Fibroblast of pulmonary artery (primary cell): ENCODE measurements at places on chromosomes 1 and 21.
A peak's percentile ranks its signal among the peaks of the same experiment; 100 is the strongest.

DNA sequence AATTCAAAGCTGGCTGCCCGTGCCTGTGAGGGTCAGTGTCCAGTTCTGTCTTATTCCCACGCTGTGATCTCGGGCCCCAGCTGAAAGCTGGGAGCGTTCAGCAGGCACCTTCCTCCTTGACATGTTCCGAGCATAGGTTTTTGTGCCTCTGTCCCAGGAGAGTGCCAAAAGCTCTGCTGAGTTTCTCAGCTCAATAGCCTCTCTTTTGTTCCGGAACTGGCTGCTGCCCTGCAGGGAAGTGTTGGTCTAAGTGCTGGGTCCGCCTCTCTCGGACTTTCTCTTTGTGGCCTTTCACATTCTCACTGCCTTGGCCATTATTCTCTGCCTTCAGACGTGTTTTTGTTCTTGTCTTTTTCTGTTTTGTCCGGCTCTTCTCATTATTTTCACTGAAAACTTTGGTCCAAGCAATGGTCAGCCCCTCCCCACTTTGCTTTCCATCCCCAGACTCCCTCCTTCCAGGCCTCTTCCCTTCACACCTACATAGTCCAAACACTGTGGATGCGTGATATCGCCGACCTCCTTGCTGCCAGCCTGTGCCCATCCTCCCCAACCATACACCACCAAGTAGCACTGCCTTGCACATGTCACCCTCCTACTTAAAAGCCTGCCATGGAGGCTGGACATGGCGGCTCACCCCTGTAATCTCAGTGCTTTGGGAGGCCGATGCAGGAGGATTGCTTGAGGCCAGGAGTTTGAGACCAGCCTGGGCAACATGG is 233.8 kb downstream of the RHOU start:
- no peak for DNase-seq

DNA sequence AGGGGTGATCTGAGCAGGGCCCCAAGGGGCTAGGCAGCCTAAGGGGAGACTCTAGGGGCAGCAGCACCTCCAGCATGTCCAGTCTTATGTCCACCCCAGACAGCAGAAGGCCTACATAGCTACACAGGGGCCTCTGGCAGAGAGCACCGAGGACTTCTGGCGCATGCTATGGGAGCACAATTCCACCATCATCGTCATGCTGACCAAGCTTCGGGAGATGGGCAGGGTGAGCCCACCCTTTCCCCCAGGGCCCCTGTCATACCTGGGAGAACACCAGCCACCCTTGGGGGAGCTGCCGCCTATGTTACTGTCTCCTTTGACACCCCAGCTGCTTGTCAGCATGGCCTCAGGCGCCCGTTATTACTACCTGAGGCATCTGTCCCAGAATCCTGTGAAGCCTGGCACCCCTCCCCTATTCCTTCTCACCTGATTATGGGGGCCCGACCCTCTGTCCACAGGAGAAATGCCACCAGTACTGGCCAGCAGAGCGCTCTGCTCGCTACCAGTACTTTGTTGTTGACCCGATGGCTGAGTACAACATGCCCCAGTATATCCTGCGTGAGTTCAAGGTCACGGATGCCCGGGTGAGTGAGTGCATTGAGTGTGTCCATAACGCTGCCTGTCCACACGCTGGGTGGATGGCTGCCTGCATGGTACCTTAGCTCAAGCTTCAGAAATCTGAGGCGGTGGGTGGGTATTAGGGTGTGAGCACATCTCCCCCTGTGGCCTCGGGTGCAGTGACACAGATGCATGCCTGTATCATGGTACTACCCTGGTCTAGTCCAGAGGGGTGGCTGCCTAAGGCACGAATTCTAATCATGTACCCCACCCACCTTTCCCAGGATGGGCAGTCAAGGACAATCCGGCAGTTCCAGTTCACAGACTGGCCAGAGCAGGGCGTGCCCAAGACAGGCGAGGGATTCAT is 29.7 kb upstream of the KDM4A start:
- no peak for DNase-seq

DNA sequence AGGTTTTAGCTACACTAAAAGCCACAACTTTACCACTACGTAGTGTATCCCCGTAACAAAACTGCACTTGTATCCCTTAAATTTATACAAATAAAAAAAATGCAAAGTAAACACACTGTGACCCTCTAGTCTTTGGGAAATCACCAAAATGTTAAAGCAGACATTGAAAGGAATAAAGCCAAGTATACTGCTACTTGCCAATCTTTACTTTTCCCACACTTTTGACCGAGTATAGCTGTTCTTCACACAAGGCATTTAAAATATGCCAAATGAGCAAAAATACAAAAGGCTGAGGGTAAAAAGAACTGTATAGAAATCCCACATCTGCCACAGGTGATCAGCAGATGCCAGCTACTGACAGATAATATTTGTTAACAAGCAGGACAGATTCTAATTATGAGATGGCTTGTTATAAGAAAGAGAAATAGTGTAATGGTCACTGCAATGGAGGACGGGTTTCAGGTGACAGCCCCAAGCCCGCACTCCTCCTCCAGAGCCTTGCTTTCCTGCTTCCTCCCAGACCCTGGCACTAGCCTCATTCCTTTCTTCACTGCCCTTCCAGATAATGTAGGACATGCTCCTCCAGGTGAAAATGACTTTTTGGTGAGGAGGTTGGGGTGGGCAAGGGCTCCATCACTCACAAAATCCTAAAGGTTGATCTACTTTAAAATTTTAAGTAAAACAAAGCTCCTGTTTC is 18.1 kb downstream of the KCNT2 start:
- no peak for DNase-seq

DNA sequence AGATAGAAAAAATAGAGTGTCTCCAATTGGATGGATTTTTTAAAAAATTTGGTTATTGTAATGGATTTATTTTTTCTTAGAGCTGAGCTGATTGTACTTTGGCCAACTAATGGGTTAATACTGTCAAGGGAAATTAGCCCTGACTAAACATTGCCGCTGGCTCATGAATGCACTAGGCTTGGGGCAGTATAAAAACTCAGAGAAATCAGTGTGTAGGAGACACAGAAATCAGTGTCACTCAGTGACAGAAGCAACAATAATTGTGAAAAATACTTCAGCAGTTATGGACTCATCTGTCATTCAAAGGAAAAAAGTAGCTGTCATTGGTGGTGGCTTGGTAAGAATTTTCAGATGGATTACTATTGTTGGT is at the start of gene KMO:
TSS of gene KMO (plus strand) at position 217 of the 370 bp plus-strand sequence. CDS start at position 284, 67 bp downstream.
- DNase-seq: peak; percentile 17

GRCh38 chr1:147556643-147557042 is 15.3 kb downstream of the BCL9 start:
- no peak for DNase-seq

- DNase-seq: peak; percentile 48
Observed at GRCh38 chr1:177355575-177355974, 184.8 kb downstream of the BRINP2 start.

GRCh38 chr21:34514576-34515115 is 2.6 kb upstream of the KCNE1 start:
- DNase-seq: no peak

- DNase-seq: peak; percentile 85
Observed at GRCh38 chr1:204544321-204544720, 28.1 kb downstream of the MDM4 start.

GRCh38 chr1:202798260-202798659 is 10.0 kb downstream of the KDM5B start:
- DNase-seq: no peak

DNA sequence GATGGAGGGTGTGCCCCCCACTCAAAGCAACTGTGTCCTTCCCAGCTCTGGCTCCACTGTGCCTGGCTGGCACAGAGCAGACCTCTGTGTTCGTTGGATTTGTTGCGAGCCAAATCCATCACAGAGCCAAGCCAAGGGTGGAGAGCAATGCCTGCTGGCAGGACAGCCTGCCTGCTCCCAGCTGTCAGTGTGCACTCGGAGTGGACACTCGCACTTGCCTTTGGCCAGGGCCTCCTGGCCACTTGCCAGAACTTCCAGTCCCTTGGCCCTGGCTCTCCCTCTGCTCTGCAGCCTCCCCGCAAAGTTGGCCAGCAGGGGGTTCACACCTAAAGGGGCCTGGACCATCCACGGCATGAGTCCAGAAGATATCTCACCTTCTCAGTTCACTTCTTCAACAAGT is 16.4 kb downstream of the HEYL start:
- DNase-seq: no peak

GRCh38 chr1:232594768-232595698 is 34.9 kb downstream of the SIPA1L2 start:
- no peak for DNase-seq

DNA sequence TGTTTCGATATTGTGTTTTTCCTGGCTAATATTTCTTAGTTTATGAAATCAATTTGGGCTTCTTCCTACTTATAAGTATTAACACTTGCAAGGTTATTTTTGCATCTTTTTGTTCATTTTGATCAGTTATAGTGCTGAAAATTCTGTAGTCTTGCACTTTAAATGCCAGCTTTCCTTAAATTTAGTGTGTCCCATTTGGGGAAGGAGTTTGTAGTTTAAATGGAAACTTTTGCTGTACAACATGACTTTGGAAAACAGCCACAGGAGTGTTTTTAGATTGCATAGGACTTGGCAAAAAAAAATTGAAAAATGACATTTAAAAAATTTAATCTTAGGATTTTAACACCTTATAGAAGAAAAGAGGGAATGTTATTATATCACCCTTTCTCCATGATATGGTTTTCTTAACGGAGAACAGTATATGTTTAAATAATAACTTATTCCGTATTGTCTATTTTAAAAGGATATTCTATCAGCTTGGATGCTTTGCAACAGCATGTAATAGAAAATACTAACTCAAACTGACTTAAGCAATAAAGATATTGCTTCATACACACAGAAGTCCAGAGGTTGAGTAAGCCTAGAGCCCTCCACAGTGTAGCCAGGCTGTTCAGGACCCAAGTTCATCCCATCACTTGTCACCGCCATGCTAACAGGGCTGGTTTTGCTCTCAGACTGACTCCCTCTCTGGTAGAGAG is 53.8 kb downstream of the LYPLAL1 start:
- DNase-seq: peak; percentile 59

GRCh38 chr1:48676376-48676775 is 100.3 kb downstream of the BEND5 start:
- no peak for DNase-seq

- DNase-seq: no peak
Observed at GRCh38 chr1:183937611-183938010, 99.9 kb downstream of the COLGALT2 start.

- no peak for DNase-seq
Observed at GRCh38 chr1:32623775-32624174, 26.6 kb downstream of the ZBTB8OS start.

DNA sequence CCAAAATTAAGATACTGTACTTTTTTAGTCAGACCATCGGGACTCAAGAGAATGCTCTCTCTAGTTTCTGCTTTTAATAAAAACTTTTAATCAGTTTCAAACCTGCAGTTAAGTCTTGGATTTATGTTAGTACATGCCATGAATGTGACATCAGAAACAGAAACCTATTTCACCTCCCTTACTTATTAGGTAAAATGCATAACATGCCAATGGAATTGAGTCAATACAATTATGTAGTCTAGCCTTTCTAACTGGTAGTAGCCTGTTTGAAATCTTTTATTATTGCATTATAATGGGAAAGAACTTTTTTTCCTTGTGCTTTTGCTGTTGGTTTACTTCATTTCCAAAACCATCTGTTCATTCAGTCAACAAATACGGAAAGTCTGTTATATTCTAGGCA is 4.8 kb downstream of the PHACTR4 start:
- DNase-seq: peak; percentile 44

DNA sequence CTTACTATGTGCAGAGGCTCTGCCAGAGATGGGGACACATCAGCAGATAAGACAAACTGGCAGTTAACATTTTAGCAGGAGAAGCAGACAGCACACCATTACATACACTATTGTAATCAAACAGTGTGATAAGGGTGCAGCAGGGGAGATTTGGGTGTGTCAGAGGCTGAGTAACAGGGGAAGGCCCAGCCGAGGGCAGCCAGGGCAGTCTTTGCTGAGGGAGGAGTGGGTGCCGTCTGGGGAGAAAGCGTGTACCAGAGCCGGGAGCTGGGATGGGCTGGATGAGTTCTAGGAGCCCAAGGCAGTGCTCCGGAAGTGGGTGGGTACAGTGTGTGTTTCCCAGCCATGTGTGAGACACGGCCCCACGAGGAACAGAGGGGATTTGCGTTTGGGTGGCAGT is 31.2 kb downstream of the KCNA10 start:
- DNase-seq: no peak

DNA sequence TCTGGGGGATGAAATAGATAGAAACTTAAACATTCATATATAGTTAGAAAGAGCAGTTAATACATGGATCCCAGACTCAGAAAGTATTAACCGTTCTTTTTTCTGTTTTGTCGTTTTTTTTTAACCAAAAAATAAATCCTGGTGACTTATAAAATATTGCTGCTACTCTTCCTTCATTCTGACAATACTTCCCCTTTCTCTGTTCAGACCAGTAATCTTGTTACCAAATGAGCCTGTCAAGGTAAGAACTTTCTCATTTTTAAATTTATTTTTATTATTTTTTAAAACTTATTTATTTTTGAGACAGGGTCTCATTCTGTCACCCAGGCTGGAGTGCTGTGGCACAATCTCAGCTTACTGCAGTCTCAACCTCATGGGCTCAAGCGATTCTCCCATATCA is 13.7 kb downstream of the PTPN22 start:
- no peak for DNase-seq

- peak; percentile 63 for DNase-seq
Observed at GRCh38 chr1:28775121-28775942, 36.6 kb upstream of the OPRD1 start.

GRCh38 chr1:56200442-56200841 is 378.9 kb downstream of the PLPP3 start:
- DNase-seq: no peak

DNA sequence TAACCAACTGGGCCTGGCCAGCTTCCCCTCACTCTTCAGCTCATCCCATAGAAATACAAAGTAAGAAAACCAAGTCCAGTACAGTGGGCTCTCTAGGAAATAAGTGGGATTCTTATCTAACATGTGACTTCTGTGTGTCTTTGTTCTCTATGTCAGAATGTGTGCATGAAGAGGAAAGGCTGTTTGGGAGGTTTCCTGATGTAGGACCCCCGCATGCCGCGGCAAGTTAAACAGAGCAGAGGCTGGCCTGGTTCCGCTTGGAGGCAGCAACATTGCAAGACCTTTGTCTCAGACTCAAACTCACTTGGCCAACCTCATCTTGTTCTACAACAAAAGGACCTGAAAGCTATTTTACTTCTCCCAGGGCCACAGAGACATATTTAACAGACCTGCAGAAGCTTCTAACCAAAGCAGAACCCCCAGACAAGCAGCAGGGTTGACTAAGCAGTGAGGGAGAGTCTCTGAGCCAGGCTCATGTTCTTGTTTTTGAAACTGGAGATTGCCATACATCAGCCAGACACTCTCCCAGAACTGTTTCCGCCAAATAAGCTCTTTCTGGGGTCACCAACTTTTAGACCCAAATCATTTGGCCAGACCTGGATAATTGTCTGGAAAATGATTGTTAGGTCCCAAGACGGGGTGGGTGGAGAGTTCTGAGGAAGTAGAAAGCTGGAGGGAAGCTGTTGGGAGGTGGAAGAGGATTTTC is 6.2 kb downstream of the MTARC2 start:
- peak; percentile 29 for DNase-seq

GRCh38 chr1:246216906-246217305 is 290.2 kb downstream of the SMYD3 start:
- no peak for DNase-seq
